ENCODE measurements at places on chromosomes 6 and 20.

- no peak for DNase-seq
Observed at GRCh38 chr6:43468748-43469681, 8.4 kb upstream of the TJAP1 start.

GRCh38 chr6:1984346-1984994 is 260.9 kb downstream of the GMDS start:
- no peak for DNase-seq

DNA sequence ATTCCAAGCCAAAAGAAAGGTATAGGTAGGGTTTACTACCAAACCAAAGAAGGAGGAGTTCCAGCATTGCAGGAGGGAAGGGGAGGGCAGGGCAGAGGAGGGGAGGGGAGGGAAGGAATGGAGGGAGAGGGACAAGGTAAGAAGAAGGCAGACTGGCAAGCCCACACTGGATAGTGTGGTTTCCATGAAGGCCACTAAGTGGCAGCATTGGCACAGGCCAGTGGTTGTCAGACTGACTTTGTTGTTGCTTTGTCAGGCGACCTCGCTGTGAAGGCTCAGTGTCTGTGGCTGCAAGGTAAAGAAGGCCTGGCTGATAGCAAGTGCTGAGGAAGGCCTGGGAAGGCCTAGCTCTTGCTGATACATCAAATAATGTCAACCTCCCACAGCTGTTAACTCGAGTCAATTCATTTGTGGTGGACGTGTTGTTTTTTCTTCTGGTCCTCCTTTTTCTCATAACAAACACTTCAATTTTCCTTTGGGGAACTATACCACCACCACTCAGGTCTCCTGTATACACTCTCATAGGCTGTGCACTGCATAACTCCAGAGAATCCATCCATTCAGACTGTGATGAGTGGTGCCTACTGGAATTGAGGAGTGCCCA is 7.7 kb upstream of the ZNF334 start:
- peak; percentile 73 for DNase-seq

DNA sequence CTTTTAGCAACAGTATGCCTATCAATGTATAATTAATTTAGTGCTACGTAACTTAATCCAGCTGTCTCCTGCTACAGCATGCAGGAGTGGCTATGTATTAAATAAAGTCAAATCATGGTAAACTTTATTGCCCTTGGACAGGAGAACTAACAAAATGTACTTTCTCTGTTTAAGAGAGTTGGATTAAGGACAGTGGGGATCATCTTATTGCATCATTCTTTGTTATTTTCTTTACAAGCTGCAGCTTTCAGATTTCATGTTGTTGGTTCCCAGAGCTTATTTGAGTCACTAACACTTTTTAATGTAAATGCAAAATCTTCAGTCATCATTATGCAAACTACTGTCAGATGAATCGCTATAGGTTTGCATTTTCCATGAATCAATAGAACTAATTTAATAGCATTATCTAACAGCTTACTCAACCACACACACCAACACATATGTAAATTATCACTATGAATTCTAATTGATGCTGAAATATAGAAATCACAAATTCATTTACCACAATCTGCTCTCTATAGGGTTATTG is 424.7 kb downstream of the MMUT start:
- DNase-seq, result no peak

DNA sequence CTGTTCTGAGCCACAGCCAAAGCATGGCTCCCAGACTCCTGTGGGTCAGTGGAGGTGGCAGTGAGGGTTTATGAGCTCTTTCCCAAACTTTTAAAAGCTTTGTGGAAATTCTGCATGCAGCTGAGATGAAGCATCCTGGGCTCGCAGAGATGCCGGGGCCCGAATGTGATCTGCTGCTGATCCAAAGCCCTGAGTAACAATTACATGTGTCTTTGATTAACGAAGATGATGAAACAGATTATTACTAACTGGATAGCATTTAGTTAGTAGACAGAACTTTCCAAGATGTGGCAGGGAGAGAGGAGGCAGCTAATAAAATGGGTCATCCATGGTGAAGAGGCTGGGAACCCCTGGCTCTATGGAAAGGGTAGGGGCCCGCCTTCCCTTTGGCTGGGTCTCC is 43.9 kb upstream of the MDFI start:
- no peak for DNase-seq

DNA sequence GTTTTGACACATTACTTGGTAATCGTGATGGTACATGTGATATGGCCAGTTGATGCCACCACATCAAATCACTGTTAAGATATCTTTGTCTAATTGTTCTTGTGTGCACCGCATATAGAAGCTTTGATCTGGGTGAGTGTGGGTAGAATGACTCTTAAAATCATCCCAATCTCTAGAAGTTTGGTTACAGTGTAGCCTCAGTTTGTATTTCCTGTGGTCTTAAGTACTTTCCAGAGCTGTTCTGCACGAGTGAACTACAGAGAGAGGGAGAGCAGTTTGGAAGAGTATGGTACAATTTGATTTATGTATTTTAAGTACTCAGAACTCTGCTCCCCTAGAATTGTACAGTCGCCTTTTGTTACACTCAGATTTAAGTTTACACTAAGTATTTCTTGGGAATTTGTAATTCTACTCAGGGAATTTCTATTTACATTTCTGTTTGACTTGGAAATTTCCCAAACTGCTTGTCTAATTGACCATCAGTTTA is 37.5 kb downstream of the SNX9 start:
- peak; percentile 28 for DNase-seq
